ENCODE measurements at places on chromosomes 12 and 14.

- DNase-seq: no peak
Observed at GRCh38 chr12:10737249-10737648, 14.1 kb upstream of the YBX3 start.

- DNase-seq: no peak
Observed at GRCh38 chr12:3101309-3102024, 24.3 kb downstream of the TSPAN9 start.

GRCh38 chr14:33786091-33786825, 164.6 kb downstream of the EGLN3 start:
- DNase-seq: no peak

DNA sequence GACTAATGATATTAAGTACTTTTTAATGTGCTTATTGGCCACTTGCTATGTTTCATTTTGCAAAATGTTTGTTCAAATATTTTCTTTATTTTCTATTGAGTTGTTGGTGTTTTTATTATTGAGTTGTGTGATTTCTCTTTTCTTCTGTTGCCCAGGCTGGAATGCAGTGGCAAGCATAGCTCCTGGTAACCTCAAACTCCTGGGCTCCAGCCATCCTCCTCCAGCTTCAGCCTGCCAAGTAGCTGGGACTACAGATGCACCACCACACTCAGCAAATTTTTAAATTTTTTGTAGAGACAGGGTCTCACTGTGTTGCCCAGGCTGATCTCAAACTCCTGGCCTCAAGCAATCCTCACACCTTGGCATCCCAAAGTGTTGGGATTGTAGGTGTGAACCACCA, 199.2 kb downstream of the NOVA1 start:
- DNase-seq: no peak

DNA sequence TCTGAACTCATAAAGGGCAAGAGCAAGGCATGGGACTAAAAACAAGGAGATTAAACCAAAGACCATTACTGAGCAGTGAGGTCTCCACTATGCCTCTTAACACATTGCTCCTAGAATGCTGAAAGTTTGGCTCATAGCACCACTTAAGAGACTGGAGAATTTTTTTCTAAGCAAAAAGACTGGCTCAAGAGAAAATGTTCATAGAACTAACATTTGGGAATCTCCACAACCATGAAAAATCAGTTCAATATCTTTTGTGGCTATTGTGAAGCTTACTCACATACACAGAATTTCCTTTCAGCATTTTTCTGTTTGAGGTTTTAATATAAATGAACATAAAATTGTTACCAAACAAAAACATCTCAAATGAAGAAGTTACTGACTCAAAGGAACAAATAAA, 255.8 kb downstream of the CCDC91 start:
- DNase-seq: no peak

DNA sequence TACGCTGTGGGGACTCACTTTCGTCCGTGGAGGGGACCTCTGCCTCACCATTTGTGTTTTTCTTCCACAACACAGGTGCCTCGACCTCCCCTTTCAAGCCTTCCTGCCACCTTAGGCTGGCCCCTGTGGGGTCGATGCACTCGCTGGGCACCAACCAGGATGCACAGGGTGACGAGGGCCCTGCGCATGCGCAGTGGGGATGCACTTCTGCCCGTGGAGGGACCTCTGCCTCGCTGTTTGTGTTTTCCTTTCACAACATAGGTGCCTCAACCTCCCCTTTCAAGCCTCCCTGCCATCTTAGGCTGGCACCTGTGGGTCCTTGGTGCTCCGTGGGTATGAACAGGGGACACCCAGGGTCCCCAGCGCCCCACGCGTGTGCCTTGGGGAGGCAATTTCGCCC, 356.8 kb downstream of the ALG10 start:
- DNase-seq: no peak

GRCh38 chr12:91937009-91937408, 208.6 kb downstream of the BTG1 start:
- no peak for DNase-seq

DNA sequence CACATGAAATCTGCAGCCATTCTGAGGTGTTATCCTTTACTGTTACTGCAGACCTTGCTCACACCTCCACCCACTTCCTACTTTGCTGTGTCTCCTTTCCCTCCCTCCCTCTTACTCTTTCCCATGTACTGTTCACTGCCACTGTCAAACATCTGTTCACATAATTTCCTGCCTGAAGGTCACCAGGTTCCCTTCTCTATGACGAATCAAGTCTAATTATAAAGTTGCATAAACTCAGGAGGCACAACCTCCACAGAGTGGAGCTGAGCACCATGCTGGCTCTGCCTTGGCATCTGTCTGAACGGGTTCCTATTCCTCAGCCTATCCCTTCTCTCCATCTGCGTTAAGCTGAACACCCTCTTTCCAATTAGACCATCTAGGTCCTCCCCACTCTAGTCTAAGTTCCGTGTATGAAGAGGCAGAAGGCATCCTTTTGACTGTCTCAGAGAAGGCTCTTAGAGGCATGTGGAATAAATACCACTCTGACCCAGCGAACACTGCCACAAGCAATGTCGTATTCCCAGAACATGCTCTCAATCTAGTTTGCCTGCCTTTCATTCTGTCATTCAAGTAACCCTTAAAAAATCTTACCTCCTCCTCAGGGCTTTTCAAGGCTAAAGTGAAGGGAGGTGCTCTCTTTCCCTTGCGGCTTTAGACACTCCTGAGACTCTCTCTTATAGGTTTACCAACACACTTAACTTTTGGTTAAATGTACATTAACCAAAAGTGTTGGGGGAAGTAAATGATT, 48.7 kb downstream of the ACADS start:
- no peak for DNase-seq

- no peak for DNase-seq
Observed at GRCh38 chr12:12376646-12377448, 20.0 kb downstream of the BORCS5 start.

DNA sequence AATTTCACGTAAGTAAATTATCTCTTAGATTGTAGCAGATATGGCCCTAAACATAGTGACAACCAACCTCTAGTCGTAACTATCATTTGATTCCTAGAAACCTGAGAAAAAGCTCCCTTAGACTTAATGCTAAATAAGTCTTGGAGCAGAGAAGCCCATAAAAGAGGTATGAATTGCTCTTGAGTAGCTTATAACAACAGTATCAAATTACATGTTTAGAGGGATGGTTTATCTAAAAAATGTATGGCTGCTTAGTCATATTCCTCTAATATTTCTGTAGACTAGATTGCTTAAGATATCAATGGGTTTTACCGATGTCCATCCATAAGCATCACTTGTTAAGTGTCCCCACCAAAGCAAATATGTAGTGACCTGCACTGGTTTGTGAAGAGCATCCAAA, 259.7 kb downstream of the NELL2 start:
- DNase-seq: no peak

DNA sequence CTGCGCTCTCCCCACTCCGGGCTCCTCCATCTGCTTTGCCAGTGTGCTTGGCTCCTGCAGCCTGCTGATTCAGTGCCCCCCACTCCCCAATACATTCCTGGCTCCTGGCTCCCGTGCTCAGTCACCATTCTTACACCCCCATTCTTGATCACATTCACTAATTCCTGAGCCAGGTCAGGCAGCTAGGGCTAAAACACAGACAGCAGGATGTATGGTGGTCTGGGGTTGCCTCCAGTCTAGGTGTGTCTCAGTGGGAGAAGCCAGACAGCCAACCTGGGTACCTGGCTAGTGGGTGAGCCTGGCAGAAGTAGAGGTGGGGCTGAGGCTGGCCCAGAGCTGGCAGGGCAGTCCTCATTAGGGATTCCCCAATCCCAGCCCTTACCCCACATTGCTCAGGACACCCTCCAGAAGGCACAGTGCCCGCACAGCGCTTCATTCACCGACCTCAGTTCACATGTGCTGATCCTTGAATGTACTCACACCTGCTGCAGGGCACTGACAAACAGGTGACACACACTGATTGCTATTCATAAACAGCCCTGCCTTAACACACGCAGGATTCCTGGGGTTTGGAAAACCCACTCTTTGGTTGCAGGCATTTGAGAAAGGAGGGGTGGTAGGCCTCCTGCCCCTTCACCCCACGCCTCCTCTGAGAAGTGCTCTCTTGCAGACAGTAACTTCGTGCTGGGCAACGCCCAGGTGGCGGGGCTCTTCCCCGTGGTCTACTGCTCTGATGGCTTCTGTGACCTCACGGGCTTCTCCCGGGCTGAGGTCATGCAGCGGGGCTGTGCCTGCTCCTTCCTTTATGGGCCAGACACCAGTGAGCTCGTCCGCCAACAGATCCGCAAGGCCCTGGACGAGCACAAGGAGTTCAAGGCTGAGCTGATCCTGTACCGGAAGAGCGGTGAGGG, 1.7 kb downstream of the KCNH3 start:
- DNase-seq: no peak

- no peak for DNase-seq
Observed at GRCh38 chr14:40414386-40414785, 982.2 kb upstream of the FBXO33 start.

GRCh38 chr14:51248016-51248987, 8.3 kb downstream of the TMX1 start:
- DNase-seq: no peak

GRCh38 chr14:89807151-89807550, 147.4 kb downstream of the EFCAB11 start:
- DNase-seq: no peak

DNA sequence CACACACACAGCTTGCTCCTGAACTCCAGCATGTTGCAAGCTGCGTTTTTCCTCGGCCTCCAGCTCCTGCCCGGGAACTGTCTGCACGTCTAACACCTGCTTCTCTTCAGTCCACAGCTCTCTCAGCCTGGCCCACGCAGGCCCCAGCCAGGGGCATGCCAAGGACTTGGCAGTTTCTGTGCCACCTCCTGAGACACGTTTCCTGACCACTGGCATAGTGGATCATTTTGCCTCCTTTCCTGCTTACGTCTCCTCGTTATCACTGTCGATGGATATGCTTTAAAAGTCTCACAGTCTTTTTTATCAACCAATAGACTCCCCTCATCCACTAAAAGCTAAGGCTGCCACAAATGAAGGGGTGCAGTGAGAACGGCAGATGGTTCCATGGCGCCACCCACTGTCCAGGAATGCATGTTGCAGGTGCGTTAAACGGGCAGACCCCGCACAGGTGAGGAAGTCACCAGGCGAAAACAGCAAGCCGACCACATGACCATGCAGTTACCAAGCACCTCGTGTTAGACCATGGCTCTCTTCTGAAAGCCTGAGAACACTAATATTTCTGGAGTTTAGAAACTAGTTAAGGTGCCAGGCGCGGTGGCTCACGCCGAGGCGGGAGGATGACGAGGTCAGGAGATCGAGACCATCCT, 14.7 kb upstream of the TEAD4 start:
- DNase-seq: peak; percentile 38

DNA sequence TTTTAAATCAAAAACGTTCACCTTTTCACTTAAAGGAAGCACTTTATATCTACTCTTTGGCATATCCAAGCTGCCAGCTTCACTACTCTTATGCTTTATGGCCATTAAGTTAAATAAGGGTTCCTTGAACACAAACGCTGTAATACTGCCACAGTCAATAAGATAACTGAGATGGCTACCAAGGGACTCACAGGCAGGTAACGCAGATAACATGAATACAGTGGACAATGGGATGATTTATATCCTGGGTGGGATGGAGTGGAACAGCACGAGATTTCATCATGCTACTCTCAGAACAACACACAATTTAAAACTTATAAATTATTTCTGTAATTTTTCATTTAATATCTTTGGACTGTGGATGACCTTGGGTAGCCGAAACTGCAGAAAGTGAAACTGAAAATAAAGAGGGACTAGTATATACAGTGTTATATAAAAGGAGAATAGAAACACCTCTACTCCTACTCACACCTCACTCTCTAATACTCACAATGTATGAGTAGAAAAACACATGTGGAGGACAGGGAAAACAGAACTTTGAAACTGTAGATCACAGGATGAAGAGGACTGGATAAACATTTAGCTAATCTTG, 367.3 kb downstream of the C12orf50 start:
- no peak for DNase-seq

GRCh38 chr12:56143870-56144269, 8.5 kb upstream of the MYL6B start:
- DNase-seq: no peak

DNA sequence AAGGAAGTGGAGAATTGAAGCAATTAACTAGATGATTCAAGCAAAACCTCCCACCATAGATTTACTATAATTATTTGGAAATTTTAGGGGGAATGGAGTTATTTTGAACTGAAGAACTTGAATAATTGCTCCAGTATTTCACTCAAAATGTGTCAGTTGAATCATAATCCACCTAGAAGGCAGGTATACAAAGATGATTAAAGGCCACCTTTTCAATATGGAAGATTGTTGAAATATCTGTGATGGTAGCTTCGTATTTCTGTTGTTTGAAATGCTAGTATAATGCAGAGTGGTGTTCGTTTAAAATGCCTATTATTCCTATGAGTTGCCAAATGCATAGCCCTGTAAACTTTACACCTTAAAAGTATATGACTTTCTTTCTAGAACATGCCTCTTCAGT, 3.1 kb downstream of the HMGA2 start:
- no peak for DNase-seq

GRCh38 chr12:112971248-112971647, 7.1 kb upstream of the OAS2 start:
- DNase-seq: peak; percentile 46

DNA sequence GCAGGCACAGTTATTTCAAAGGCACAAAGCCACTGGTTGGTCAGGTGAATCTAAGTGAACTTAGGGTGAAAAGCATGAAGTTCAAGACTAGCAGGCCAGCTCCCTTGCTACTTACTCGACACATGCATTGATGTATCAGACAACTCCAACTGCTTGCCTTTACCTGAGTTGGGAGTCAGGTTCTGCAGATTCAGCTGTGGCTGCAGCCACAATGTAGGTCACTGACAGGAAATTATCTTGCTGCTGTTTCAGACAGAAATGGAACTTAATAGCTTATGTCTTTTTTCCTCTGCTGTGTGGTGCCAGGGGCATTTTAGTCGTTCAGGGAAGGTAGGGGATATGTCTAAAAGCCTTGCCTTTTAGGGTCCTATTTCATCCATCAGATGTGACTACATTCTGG, 125.6 kb upstream of the RPH3A start:
- DNase-seq: no peak

- DNase-seq: no peak
Observed at GRCh38 chr12:93589081-93589480, 16.6 kb downstream of the SOCS2 start.

GRCh38 chr12:52252728-52253343, 19.8 kb downstream of the KRT7 start:
- DNase-seq: no peak

GRCh38 chr12:42744539-42745182, 155.1 kb upstream of the PRICKLE1 start:
- no peak for DNase-seq

GRCh38 chr14:66442953-66443571, 43.1 kb upstream of the CCDC196 start:
- DNase-seq: peak; percentile 23
